ENCODE measurements at places on chromosomes 6 and 20. TPM values are rescaled to one million over a fixed set of nuclear protein-coding genes. Genes with fewer than 3 reads are reported as not detected.

The RAET1L gene
- not detected for total RNA-seq

The LSM2 gene
- total RNA-seq = 232 TPM

The TPX2 gene
- total RNA-seq = 171 TPM

The ABHD16B gene
- not detected for total RNA-seq

The CGAS gene
- total RNA-seq = 0.04 TPM

The CHMP4B gene
- total RNA-seq = 43.9 TPM

The POPDC3 gene
- 4.0 TPM for total RNA-seq

The BEND3 gene
- total RNA-seq = 8.4 TPM

The CD93 gene
- total RNA-seq = 0.20 TPM

The DDX39B gene
- total RNA-seq = 539 TPM

The PPIL4 gene
- total RNA-seq = 26.9 TPM

The CST4 gene
- not detected for total RNA-seq

The CCND3 gene
- 204 TPM for total RNA-seq

The GJA10 gene
- not detected for total RNA-seq

The HTR1E gene
- not detected for total RNA-seq

The DEFB132 gene
- total RNA-seq = not detected

The ETV7 gene
- 0.16 TPM for total RNA-seq

The MYBL2 gene
- total RNA-seq = 169 TPM

The HLA-DMB gene
- 0.18 TPM for total RNA-seq

The SALL4 gene
- 0.11 TPM for total RNA-seq

The TSPO2 gene
- not detected for total RNA-seq

The PSORS1C2 gene
- not detected for total RNA-seq

The TENT5A gene
- total RNA-seq = 1.3 TPM

The SYNDIG1 gene
- total RNA-seq = not detected

The CCN2 gene
- 0.40 TPM for total RNA-seq

The CST3 gene
- 113 TPM for total RNA-seq

The NOL4L gene
- total RNA-seq = 33.2 TPM

The RAE1 gene
- total RNA-seq = 68.7 TPM

The CST1 gene
- not detected for total RNA-seq

The ANKRD60 gene
- total RNA-seq = not detected

The LY6G6C gene
- not detected for total RNA-seq

The GNMT gene
- 0.18 TPM for total RNA-seq
